ENCODE measurements at places on chromosomes 7 and 10.

- no peak for DNase-seq
These were observed 1112.9 kb upstream of the AUTS2 start for GRCh38 chr7:68485253-68485917.

- DNase-seq: no peak
These were observed 135.4 kb downstream of the BAMBI start for GRCh38 chr10:28812384-28813372.

- no peak for DNase-seq
These were observed 6.6 kb downstream of the CCDC126 start for GRCh38 chr7:23603632-23604295.

- no peak for DNase-seq
These were observed 21.8 kb downstream of the AUTS2 start for GRCh38 chr7:69620063-69620462.

GRCh38 chr10:24465891-24466818, 257.2 kb downstream of the KIAA1217 start:
- DNase-seq: no peak

- DNase-seq: no peak
These were observed 258.1 kb upstream of the C7orf33 start for GRCh38 chr7:148332191-148333186.

Data from HL-60 (cell line).